ENCODE measurements at places on chromosomes 5 and 9.

DNA sequence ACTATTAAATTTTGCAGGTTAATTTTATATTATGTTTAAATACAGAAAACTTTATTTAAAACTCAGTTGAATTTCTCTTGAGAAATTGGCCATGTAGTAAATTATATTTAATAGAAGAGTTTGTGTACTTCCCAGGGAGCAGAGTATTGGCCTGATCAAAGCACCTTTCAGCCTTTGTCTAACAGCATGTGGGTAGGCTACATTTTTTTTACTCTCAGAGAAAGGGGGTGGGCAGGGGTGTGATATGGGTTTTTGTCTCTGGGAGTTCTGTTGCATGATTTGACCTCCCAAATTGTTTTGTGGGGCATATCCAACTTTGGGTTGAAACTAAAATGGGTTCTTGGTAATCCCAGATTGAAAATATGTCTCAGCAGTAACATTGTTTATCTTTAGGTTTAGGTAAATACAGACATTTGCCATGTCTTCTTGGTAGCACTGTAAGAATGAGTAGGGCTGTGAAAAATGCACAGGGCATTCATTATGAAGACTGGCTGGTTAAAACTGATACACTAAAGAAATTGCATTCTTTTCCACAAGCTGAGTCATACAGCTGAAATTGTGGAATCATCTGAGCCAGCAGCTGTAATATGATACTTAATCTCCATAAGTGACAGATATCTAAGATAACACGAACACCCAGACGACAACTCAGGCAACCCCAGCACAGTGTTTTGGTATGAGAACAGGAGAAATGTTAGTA is 75.4 kb upstream of the CDKN2B start:
- DNase-seq, result no peak

DNA sequence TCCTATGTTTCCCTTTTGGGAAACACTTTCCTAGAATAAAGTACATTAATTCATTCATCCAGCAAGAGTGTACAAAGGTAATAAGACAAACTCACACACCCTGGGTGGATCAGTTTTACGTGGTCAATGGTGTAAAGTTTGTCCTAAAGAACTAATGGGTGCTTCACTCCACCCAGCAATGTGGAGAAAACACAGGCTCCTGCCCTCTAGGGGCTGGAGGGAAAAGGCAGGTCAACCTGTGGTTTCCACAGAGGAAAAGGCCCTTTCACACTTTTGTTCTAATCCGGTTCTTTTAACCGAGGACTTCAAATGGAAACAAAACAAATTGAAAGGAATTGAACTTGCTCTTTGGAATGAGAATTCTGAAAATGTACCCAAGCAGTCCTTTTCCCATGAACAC is 80.9 kb upstream of the SPOCK1 start:
- DNase-seq, result no peak

- no peak for DNase-seq
Measured at GRCh38 chr5:174720612-174721529, 3.5 kb upstream of the MSX2 start.

DNA sequence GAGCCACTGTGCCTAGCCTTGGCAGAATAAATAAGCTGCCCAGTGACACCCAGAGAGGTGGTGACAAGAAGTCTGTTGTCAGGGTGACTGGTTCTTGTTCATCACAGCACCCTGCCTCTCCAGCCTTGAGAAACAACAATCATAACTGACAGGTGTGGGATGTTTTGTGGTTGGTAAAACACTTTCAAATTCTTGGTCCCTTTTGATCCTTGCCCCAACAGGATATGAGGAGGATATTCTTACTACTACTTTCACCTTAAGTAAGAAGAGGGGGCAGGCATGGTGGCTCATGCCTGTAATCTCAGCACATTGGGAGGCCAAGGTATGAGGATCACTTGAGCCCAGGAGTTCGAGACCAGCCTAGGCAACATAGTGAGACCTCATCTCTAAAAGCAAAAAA is 14.2 kb upstream of the FRRS1L start:
- DNase-seq, result no peak

- no peak for DNase-seq
Measured at GRCh38 chr9:76594764-76595424, 135.9 kb downstream of the GCNT1 start.

Data from activated CD8-positive, alpha-beta memory T cell treated with anti-CD3 and anti-CD28 coated beads for 4 hours (primary cell).